ENCODE measurements at places on chromosomes 7 and 10.

DNA sequence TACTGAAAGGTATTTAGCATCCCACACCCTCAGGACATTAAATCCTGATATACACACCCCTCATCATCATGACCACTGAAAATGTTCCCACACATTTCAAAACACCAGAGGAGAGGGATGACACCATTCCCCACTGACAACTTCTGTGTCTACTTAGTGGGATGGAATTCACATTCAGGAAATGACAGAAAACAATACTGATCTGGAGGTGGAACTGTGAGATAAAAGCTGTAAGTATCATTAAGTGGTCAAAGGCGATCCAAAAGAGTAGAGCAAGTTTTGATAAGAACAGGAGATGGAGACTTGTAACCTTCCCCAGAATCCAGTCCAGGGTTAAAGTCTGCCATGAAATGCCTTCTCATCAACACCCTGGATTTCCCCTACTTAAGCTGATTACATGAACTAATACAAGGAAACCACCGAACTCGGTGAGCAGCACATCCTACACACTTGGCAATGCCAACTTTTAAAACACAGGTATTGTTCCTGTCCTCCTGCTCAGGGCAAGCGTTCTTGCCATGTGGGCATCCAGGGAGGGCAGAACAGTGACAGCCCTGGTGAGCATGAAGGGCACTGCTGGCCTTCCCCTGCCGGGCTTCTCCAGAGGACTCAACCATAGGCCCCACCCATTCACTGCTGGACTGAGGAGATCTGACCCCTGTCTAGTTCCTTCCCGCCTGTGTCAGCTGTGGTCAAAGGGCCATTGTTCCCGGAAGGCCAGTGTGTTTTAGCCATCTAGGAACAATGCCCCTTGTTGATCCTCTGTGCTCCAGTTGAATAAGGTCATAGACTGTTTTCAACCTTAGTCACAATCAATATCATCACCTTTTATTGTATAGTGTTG lies 85.0 kb downstream of the SGMS1 start:
- DNase-seq: no peak

- no peak for DNase-seq
Measured at GRCh38 chr7:107207459-107207858, 38.7 kb downstream of the HBP1 start.

- no peak for DNase-seq
Measured at GRCh38 chr10:49744091-49744685, 17.9 kb downstream of the OGDHL start.

- no peak for DNase-seq
Measured at GRCh38 chr7:132904209-132904608, 177.7 kb downstream of the CHCHD3 start.

DNA sequence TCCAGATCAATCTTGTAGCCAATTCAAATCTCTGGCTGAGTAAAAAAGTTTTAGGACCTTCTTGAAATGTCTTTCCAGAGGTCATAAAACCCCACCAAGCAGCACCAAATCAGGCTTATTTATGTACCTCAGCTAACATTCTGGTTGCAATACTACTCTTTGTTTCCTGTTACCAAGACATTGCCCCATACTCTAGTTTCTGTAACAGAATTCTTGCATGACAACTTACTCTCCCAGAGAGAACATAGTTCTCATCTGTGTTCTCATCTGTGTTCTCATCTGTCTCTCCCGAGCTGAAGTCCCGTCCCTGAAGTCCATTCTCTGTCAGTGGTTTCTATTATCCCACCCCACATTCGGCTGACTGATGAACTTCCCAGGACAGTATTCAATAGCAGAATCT lies 1285.1 kb downstream of the XPNPEP1 start:
- no peak for DNase-seq

DNA sequence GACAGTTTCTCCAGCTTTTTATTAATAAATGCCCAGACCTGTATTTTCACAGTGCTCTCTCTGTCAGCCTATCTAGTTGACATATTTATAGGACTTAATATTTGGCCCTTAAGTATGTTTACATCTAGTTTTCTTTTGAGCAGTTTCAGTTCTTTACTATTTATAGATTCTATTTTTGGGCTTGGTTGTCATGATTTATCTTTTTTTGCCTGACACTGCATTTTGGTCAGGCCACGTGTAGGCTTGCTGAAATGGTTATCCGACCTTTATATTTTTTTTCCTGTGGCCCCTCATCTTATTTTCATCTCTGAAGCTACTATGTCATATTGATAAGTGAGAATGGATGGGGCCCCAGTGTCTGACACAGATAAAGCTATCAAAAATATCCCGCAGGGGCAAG lies 515.4 kb upstream of the FZD8 start:
- DNase-seq: no peak

- no peak for DNase-seq
Measured at GRCh38 chr7:82442492-82443035, 1.0 kb downstream of the CACNA2D1 start.

DNA sequence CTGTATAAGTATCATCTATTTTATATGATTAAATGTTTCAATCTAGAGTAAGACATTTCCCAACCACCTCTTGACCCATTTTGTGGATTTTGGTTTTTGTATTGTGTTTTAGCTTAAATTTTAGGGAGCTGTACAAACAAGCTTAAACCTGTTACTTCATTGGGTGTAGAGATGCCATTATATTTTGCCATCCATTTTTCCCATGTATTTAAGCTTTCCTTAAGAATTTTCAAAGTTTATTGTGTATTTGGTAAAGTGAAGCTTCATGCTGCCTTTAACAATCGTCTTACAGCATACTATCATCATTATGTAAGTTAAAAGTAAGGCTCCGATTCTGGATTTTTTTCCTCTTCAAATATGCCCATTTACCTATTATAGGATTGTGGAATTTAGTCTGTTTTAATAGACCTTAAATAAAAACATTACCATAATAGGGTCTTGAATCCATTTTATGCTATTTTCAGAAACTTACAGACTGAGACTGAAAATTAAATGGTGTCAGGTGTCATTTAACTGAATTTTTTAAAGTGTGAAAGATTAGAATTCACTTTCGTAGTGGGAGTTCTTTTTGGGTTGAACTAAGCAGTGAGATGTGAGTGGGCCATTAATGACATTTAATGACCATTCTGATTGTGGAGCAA lies 2.2 kb downstream of the KMT2E start:
- no peak for DNase-seq

- DNase-seq: no peak
Measured at GRCh38 chr7:32336726-32337125, 153.5 kb downstream of the LSM5 start.

- DNase-seq: no peak
Measured at GRCh38 chr10:103627111-103627892, 133.8 kb downstream of the NEURL1 start.

DNA sequence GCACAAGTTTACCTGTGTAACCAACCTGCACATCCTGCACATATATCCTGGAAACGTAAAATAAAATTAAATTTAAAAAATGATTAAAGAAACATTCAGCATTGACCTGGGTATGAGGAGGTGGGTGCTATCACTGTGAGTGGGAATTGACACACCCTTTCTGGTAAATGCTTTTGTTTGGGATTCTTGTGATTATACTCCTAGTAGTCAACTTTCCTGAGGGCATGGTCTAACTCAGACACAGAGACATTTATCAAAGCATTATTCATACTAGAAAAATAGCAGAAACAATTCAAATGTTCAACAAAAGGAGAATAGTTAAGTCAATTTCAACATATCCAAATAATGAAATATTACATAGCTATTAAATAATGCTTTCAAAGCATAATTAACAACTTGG lies 44.2 kb downstream of the CNNM2 start:
- DNase-seq: no peak

DNA sequence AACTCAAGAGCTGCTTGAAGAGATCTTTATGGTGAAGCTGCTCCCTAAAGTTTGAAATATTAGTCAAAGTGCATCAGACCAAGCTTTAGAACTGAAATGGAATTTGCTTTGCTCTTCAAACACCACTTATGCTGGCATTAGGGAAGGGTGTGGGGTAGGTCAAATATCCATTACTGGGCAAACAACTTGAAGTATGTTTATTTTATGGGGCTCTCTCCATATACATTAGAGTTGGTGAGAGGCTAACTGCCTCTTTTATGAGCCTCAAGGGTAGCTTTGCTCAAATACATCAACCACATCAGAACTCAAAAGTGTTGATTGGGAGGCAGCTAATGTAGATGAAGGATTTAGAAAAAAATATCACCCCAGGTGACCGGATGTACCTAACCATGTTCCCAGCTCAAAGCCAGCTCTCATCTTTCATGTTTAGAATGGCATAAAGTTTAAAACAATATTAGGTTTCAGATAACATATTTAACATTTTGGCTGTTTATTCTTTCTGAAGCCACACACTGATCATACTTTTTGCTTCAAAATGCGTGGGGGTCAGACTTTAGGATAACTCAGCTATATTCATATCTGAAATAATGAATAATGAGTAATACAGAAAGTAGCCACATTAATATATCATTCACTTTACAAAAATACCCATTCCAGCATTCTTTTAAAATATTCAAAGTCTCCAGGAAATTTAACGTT lies 318.6 kb downstream of the PTEN start:
- no peak for DNase-seq

GRCh38 chr7:14073988-14074387 lies 84.5 kb upstream of the ETV1 start:
- no peak for DNase-seq

DNA sequence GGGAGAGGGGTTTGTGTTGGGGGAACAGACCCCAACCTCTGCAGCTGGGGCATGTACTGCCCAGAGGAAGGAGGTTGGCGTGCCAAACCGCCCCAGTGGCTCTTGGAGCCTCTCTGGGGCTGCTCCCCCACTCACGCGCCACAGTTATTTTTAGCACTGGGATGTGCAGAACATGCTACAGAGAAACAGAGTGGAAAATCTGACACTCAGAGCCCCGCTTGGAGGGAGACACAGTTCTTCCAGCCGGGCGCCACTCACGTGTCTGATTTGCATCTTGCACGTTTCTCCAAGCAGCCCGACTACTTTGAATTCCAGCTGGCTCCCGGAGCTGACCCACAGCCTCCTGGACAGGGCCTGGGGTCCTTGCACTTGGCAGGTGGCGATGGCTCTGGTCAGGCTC lies 182.0 kb downstream of the RPS24 start:
- DNase-seq: peak; percentile 45

DNA sequence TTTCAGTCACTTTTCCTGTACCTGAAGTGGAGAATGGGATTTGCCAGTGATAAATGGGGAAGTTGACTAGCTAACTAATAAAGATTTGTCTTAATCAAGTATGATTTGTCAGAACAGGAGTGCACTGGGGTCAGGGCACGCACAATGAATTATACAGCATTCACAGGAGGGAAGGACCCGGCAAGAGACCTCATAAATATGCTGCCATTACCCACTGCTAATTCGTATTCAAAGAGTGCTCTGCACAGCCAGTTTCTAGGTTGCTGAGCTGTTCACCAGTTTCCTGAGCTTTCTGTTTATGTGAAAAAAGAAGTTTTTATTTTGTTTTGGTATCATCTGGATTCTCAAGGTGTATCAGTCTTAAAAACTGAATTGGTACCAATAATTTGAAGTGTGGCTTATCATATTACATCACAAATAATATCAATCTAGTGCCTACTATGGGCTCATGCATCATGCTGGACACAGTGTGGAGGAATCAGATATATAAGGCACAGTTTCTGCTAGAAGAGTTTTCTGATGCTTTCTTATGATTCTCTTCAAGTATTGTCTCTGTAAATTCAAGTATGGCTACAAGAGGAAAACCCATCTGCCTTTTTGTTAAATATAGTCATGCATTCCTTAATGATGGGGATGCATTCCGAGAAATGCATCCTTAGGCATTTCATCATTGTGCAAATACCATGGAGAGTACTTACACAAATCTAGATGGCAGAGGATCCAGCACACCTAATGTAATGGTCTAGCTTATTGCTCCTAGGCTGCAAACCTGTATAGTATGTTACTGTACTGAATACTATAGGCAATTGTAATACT lies 202.2 kb downstream of the VTI1A start:
- no peak for DNase-seq

GRCh38 chr7:26378016-26378415 lies 86.4 kb downstream of the SNX10 start:
- DNase-seq: no peak

DNA sequence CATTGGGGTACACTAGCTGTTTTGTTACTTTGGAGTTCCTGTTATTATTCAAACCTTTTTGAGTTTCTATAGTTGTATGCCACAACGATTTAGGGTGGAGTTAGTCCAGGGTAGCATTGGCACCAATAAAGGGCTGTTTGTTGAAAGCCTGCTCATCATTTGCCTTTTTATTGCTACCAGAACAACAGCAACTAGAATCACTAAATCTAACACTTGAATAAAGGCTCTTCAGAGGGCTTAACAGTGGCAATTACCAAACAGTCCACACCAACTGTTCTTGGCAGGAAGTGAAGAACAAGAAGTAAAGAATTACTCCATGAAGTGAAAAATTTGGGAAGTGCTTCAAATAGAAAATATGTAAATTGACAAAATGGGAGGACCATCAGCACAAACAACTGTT lies 621.4 kb downstream of the PHTF2 start:
- no peak for DNase-seq

DNA sequence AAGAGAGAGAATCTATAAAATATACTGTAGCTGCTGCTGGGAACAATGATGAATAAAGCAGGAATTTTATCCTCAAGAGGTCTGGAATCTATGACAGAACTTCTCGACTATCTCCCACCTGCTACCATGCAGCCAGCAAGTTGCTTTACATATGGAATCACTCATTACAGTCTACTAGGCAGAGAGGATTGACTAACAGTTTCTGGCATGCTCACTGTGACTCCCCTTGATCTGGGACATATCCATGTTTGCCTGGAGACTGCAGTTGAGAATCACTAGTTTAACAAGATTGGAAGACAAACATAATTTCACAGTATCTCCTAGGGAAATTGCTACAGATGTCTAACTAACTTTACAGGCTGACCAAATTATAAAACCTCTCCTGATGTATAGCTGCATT lies 13.3 kb downstream of the GPR37 start:
- no peak for DNase-seq

DNA sequence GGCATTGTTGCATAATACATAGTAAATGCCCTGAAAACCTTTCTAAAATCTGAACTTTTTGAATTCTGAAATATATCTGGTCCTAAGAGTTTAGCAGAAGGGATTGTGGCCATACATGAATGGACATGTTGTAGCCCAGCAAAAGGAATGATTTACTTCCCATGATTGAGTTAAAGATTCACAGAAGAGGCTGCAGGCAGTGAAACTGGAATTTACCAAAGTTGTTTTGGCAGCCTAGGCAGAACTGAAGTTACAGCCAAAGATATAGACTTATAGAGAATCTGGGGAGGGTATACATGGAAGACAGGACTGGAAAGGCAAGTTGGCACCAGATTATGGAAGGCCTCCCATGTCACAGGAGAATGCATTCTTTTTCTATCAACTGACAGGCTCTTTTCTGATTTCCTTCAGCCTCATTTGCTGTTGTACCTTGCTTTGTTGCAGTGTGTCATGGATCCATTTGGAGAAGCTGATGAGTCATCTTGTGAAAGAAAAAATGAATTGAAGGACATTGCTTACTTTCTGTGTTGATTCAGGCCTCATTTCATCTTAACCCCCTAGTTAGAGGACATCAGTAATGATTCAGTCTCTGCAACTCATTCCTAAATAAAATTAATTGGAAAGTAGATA lies 356.2 kb upstream of the LRGUK start:
- DNase-seq: no peak

GRCh38 chr10:7717767-7718166 lies 14.7 kb downstream of the ITIH2 start:
- DNase-seq: no peak

- DNase-seq: no peak
Measured at GRCh38 chr7:135801045-135801693, 52.6 kb upstream of the FAM180A start.

Measured in GM04503 (cell line).